ENCODE measurements at places on chromosomes 2 and 18. TPM values are rescaled to one million over a fixed set of nuclear protein-coding genes. Genes with fewer than 3 reads are reported as not detected.

Gene LRRTM4
- not detected for total RNA-seq

Gene SPP2
- not detected for total RNA-seq

Gene UGT1A7
- 68.3 TPM for total RNA-seq

DNA sequence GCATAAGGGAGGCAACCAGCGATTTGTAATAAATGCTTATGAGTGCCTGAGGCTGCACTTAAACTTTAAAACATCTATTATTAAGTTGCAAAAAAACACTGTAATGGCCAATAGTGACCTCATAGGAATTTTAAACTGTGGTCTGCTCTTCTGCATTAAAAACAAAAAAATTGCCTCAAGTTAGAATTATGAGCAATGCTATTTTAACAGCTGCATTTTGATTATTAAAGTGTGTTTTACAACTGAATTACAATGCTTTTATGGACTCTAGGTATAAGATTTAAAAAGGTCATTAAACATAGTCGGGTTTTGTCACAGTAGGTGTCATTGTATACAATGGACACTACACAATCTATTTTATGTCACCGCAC, 528.7 kb upstream of the FANCL start:
- DNase-seq, result no peak

Gene PROM2
- total RNA-seq, result 184 TPM
